Kidney (tissue), 22 donors: ENCODE measurements at places on chromosomes 12 and 14. TPM values are rescaled to one million over a fixed set of nuclear protein-coding genes. Genes with fewer than 3 reads are reported as not detected.
A peak's percentile ranks its signal among the peaks of the same experiment; 100 is the strongest.

The RNF212B gene
- total RNA-seq, result not detected

- H3K27me3 ChIP-seq, result no peaks in the 10 kb centered on the region
- H3K4me1 ChIP-seq, result peaks cover 3% of the 10 kb centered on the region
- no peak overlapping the region for H3K4me3 ChIP-seq
- no peak for DNase-seq
Observed at GRCh38 chr14:103444837-103445524, 59.8 kb downstream of the MARK3 start.

- no peaks in the 10 kb centered on the region for H3K27me3 ChIP-seq
- H3K27ac ChIP-seq, result peak overlapping the region; percentile 29
- no peak for DNase-seq
Observed at GRCh38 chr14:64726585-64726890, 22.3 kb downstream of the PLEKHG3 start.

DNA sequence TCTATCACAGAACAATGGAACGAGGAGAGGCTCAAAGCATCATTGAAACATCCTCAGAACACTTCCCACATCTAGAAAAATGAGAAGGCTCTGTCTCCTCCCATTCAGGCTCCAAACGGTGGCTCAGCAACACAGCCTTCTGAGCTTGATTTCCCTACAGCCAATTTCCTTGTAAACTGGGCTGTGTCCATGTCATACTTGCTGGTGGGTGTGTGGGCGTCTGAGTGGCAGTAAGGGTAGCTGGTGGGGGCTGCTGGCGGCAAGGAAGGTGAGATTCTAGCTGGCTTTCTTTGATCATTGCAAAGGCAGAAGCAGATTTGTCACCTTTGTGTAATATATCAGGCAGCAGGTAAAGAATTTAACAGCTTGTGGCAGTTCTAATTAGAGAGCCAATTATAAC lies 163.7 kb downstream of the CALM1 start:
- H3K36me3 ChIP-seq, result no peaks in the 10 kb centered on the region
- no peak for DNase-seq
- no peak overlapping the region for H3K27ac ChIP-seq
- H3K4me3 ChIP-seq, result no peak overlapping the region
- H3K27me3 ChIP-seq, result no peaks in the 10 kb centered on the region
